Activated CD4-positive, alpha-beta T cell treated with anti-CD3 and anti-CD28 coated beads for 1 hour (primary cell): ENCODE measurements at places on chromosomes 7 and 10.

- peak; percentile 12 for DNase-seq
Measured at GRCh38 chr10:14185316-14186045, 145.2 kb downstream of the FRMD4A start.

DNA sequence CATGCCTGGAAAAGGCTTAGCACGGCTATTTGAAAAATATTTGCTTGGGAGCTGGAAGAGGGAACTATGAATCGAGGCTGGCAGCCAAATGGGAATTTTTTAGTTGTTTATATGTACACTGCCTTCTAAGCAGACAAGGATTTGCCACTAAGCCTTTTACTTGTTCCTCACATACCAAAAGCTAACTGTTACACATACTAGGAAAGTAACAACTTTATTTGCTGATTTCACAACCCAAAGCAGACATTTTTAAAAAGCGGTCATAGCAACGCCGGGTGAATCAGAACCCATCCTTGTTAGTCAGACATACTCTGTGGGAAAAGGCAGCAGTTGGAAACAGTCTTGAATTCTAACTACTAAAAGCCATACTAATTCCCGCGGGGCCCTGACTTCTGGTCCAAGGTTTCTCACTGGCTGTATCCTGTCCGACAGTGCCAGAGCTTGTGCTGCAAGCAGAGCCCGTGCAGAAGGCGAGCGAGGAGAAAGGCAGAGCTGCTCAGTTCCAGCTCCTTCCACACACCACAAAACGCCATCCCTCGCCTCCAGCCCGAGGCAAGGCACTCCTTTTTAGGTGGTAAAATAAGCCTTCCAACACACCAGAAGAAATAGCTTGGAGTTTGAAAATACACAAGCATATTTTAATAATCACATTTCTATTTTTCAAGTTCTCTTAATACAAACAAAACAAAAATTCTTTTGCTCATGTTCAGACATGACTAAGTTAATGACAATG is 89.2 kb downstream of the RNF216 start:
- no peak for DNase-seq

GRCh38 chr7:55526770-55527169 is 45.5 kb downstream of the VOPP1 start:
- no peak for DNase-seq

DNA sequence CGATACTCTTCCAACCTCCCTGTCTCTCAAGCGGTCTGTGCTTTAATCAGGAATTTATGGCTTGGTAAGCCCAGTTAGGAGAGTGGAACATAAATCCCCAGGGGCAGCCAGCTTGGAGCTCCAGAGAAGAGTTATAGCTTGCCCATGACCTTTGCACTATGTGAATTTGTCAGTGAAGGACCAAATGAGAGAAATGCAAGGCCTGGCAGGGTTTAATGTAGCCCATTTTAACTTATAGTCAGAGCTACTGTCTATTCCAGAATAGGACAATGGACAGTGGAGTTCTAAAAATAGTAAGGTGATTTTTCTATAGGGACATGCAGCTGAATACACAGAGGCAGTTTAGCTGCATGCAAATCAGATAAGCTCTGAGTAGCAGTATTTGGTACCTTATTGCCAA is 142.6 kb upstream of the CAV2 start:
- DNase-seq = no peak

DNA sequence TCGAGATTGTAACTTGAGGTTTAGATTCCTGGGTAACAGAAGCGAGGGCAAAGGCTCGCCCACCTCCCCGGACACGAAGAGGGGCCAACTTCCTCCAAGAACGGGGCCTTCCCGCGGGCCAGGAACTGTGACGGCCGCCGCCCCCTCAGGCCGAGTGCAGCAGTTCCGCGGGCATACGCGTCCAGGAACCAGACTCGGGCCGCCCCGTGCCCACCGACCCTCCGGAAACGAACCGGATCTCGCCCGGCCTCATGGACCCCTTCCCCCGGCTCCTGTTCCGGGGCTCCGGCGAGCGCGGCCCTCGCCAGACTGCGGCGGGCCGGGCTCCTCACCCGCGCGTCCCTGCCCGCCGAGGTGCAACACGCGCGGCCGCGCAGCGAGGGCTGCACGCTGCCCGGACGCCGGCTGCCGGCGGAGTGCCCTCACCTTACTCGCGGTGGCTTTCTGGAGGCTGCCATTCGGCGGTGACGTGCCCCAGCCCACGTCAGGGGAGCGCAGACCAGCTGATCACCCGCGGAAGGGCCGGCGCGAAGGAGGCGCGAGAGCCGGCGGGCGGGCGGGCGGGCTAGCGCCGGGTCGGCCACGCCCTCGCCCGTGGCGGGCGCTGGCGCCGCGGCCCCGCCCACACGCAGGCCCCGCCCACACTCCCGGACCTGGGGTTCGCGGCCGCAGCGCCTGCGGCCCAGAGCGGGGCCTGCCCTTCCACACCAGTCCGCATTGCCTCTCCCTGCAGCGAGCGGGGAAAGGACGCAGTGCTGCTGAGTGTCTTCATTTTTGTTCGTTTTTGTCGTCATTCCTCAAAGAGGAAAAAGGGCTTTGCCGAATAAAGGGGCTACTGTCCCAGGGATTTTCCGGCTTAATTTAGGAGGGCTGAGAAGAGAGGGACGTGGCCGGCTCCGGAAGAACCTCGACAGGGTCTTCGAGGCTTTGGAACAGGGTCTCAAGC is at the start of gene XPNPEP1:
XPNPEP1 (minus strand) TSS at position 536 of the 946 bp plus-strand sequence; CDS start at position 458, 78 bp downstream.
- peak; percentile 65 for DNase-seq

- DNase-seq = peak; percentile 20
Measured at GRCh38 chr7:35725280-35725680, 30.3 kb upstream of the HERPUD2 start.

- DNase-seq = no peak
Measured at GRCh38 chr10:132961420-132961786, 19.0 kb upstream of the CFAP46 start.

DNA sequence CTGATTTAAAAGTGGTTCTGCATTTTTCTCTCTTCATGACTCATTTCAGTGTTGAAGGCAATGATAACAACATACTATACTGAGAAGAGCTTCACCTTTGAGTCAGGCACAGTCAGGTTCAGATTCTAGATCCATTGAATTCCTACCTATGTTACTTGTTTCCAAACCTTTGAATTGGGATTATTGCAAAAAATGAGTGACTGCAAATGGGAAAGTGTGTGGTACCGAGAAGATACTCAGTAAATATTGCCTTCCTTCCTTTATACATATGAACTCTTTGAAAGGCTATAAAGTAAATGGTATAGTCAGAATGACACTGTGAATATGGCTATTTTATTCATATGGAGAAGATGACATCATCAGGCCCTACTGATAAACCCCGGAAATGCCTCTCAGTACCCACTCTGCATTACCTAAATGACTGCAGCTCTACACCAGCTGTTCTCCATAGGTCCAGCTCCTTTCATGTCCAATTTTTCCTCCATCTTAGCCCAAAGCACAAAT is 66.7 kb upstream of the FGL2 start:
- no peak for DNase-seq

GRCh38 chr10:30774261-30774660 is 144.7 kb upstream of the LYZL2 start:
- no peak for DNase-seq

DNA sequence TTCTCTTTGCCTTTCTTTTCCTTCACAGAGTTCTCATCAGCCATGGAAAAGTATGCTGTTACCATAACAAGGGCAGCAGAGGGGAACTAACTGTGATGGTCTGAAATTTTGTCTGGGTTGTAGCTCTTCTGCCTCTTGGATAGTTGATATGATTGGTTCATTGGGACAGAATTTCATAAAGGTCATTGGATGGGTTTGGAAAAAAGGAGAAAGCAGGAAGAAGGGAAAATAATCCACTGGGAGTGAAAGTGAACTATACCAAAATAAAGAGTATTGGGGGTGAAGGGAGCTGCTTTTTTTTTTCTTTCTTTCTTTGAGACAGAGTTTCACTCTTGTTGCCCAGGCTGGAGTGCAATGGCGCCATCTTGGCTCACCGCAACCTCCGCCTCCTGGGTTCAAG is 5.8 kb downstream of the EIF4EBP2 start:
- DNase-seq = no peak

DNA sequence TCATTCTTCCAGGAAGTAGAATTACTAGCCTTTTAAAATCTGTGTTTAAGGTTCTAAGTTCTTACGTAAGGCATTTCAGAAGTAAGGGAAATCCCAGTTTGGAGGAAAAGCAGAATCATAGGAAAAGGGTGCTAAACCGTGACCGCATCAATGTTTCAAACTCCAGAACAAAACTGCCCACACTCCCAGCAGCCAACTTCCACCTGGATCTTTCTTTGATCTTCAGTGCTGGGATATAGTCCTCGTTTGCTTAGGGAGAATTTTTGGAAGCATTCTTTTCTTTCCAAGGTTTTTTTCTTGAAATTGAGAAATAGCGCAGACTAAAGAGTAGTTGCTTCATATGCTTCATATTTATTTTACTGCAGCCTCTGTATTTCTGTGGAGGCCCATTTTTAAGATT is 8.9 kb downstream of the PROSER2 start:
- DNase-seq = no peak

DNA sequence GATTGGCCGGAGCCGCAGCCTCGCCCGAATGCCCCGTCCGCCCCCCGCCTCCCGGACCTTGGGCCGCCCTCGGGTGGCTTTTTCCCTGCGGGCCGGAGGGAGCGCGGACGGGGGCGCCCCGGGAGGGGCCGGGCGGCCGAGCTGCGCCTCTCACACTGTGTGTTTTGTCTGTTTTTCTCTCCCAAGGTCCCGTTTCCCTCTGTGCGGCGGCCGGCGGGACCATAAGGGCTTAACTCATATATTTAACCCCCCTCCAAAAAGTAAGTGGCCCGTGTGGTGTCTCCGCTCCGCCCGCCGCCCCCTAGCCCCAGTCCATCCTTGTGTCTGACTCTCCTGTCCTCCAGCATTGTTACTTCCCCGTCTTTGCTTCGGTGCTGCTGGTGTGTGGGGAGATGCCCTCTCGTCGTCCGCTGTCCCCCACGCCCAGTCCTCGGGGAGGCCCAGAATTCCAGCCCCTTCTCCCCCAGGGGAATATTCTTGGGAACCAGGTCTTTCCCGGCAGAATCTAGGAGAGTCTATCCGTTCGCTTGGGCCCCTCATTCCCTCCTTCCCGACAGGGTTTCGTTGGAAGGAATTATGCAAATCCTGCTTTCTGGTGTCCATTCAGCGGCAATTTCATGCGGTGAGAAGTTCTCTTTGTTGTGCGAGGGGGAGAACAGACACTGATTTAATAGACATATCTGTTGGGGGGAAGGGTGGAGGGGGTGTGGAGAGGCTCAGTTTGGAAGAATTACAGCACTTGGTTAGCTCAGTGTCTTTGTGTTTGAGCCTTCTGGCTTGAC is 1.3 kb downstream of the LCOR start:
- no peak for DNase-seq

DNA sequence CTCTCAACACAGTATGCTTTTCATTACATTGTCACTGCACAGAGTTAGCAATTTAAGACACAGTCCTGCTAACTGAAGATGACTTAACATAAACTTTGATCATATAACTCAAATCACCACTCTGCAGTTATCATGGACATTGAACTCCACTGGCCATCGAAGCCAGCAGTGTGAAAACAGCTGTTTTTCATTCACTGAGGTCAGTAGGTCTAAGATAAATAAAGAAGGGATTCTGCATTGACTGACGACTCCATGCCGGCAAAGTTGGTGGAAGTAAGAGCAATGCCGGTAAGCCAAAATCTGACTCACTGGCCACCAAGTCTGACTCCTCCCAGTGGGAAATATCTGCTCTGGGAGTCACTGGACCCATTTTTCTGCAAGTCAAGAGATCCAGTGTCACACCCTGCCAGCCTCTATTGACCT is 449.9 kb upstream of the ANKRD30A start:
- no peak for DNase-seq

DNA sequence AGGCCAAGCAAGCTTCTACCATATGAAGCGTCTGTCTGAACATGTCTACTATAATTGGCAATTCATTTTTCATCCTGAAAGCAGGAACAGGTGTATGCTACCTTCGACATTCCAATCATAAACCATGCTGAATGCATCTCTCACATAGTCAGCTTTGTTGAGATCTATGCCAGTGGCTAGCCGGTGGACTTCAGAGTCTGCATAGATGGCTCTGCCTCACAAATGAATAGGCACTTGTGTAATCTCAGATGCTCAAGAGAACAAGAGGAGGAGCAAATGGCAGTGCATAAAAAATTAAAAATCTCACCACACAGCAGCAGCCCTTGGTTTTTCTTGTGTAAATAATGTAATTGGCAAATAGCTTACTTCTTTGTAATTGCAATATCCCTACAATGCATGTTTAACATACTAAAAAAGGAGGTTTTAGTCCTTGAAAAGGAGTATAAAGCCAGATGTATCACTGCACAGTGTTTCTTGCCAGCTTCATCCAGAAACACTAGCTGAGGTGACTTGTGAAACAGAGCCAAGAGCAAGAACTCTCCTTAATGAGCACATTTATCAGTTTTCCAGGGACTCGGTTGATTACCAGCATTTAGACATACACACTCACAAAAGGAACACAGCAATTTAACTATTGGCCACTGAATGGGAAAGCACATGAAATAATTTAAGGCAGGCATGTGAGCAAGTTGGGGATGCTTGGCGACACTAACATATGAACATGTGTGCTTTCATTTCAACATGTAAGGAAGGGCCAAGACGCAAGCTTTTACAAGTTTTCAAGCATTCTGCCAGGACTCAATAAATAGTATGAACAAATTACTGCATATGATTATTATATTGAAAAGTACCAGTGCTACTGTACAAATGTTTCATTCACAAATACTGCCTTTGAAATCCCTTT is 249.9 kb upstream of the PLXNA4 start:
- DNase-seq = no peak

DNA sequence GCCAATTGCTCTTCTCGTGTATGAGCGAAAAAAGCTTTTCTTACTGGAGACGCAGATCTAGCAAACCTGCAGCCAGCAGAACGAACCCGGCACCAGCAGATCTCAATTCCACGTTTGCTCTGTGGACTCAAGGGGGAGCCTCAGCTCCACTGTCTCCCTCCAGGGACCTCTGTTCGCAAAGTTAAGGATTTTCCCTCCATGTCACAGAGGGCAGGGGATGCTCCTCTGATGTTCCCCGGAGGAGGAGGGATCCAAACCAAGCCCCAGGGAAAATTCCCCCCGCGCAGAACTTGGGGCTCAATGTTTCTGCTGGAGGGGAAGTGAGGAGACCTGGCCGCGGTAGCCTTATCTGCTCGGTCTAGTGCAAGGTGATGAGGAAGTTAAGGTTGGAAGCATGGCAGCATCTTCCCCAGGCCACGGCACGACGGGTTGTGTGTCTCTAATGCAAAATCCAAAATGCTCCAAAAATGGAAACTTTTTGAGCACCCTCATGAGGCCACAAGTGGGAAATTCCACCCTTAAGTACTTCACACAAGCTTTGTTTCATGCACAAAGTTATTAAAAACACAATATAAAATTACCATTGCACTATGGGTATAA is 9.0 kb downstream of the IQCE start:
- DNase-seq = no peak

- no peak for DNase-seq
Measured at GRCh38 chr7:157846271-157846670, 509.5 kb downstream of the DNAJB6 start.
